ENCODE measurements at places on chromosomes 16 and 17. TPM values are rescaled to one million over a fixed set of nuclear protein-coding genes. Genes with fewer than 3 reads are reported as not detected.
A peak's percentile ranks its signal among the peaks of the same experiment; 100 is the strongest.

- H3K36me3 ChIP-seq, result no peaks in the 10 kb centered on the region
- no peak overlapping the region for H3K27ac ChIP-seq
- no peak for DNase-seq
These were observed 17.3 kb upstream of the WFDC1 start for GRCh38 chr16:84277244-84277823.

DNA sequence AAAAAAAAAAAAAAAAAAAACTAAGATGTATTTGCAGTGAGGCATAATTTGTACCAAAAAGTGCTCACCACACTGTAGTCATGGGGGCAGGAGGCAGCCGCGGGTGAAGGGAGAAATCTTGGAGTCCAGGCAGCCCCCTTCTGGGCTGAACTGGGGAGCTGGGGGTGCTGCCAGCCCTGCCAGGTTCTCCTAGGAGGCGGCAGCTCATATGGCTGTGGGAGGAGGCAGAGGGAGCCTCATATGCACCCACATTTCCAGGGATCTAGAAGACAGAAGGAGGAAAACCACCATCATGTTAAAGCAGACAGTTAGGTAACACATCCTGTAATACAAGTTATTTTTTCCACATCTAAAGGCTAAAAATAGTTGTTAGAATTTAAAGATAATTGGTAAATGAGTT lies 16.3 kb downstream of the MAPT start:
- no peak overlapping the region for H3K4me3 ChIP-seq
- H3K36me3 ChIP-seq, result peaks cover 15% of the 10 kb centered on the region
- no peak overlapping the region for H3K27ac ChIP-seq
- H3K4me1 ChIP-seq, result peaks cover 30% of the 10 kb centered on the region
- DNase-seq, result no peak
- no peaks in the 10 kb centered on the region for H3K27me3 ChIP-seq

GRCh38 chr17:49566668-49567071 lies 9.0 kb upstream of the NXPH3 start:
- peaks cover 22% of the 10 kb centered on the region for H3K4me1 ChIP-seq
- no peaks in the 10 kb centered on the region for H3K36me3 ChIP-seq
- no peak overlapping the region for H3K4me3 ChIP-seq
- DNase-seq, result no peak

DNA sequence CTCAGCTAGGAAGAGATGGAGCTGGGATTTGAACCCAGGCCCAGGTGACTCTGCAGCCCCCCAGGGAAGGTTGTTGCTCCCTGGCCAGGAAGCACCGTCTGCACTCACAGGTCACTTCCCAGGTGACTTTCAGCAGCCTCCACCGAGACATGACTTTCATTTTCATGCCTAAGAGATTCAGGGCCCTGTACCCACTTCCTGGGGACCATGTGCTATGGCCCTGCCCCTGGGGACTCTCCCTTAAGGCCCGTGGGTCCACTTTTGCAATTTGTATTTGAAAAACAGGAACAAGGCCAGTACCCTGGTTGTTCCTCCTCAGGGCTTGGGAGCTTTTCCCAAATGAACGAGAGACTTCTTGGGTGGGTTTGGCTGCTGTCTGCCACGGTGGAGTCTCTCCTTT lies 191.0 kb downstream of the IRF8 start:
- DNase-seq, result no peak
- no peaks in the 10 kb centered on the region for H3K27me3 ChIP-seq
- H3K36me3 ChIP-seq, result no peaks in the 10 kb centered on the region
- no peak overlapping the region for H3K27ac ChIP-seq

TBC1D3B gene
- total RNA-seq, result 4.0 TPM

- H3K4me1 ChIP-seq, result peaks cover 30% of the 10 kb centered on the region
- peaks cover 9% of the 10 kb centered on the region for H3K36me3 ChIP-seq
- peak overlapping the region; percentile 96 for H3K27ac ChIP-seq
- DNase-seq, result no peak
- no peak overlapping the region for H3K4me3 ChIP-seq
These were observed 20.6 kb downstream of the NPTX1 start for GRCh38 chr17:80455784-80456183.

GRCh38 chr16:430904-431303 lies 5.5 kb downstream of the RAB11FIP3 start:
- H3K27me3 ChIP-seq, result no peaks in the 10 kb centered on the region
- DNase-seq, result no peak
- no peak overlapping the region for H3K27ac ChIP-seq
- H3K36me3 ChIP-seq, result peaks cover 30% of the 10 kb centered on the region
- H3K4me1 ChIP-seq, result peaks cover 26% of the 10 kb centered on the region
- H3K4me3 ChIP-seq, result no peak overlapping the region

GRCh38 chr17:13428611-13429042 lies 173.1 kb downstream of the HS3ST3A1 start:
- no peaks in the 10 kb centered on the region for H3K27me3 ChIP-seq
- no peak overlapping the region for H3K4me3 ChIP-seq
- no peaks in the 10 kb centered on the region for H3K4me1 ChIP-seq
- DNase-seq, result no peak

DNA sequence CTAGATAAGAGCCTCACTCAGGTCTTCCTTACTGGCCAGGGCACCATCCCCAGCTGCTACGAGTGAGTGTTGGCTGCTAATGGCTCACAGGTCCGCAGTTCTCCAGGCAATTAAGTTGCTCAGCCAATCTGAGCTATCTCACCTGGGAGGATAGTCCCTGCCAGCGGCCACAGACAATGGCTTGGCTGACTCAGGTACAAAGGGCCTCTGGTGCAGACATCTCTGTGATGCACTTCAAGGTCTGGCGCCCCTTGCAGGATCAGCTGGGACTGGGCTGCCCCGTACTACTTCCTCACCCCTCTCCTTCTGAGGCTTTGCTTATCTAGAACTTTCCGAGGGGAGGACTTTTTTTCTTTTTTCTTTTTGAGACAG lies 49.2 kb upstream of the EMP2 start:
- H3K4me1 ChIP-seq, result no peaks in the 10 kb centered on the region
- H3K36me3 ChIP-seq, result no peaks in the 10 kb centered on the region
- no peak for DNase-seq

ADAD2 gene
- total RNA-seq, result 0.20 TPM

GRCh38 chr16:66488505-66488904 lies 61.4 kb downstream of the BEAN1 start:
- no peak overlapping the region for H3K4me3 ChIP-seq
- peaks cover 18% of the 10 kb centered on the region for H3K36me3 ChIP-seq
- no peak overlapping the region for H3K27ac ChIP-seq
- H3K4me1 ChIP-seq, result peaks cover 27% of the 10 kb centered on the region
- H3K27me3 ChIP-seq, result no peaks in the 10 kb centered on the region

FBXW10B gene
- total RNA-seq, result 0.50 TPM

GRCh38 chr17:2775206-2775605 lies 21.0 kb upstream of the RAP1GAP2 start:
- DNase-seq, result no peak
- H3K4me1 ChIP-seq, result peaks cover 21% of the 10 kb centered on the region
- peaks cover 17% of the 10 kb centered on the region for H3K27me3 ChIP-seq
- no peaks in the 10 kb centered on the region for H3K36me3 ChIP-seq
- H3K27ac ChIP-seq, result no peak overlapping the region

GRCh38 chr17:7414837-7415236 lies 5.3 kb upstream of the SPEM1 start:
- DNase-seq, result no peak
- peaks cover 26% of the 10 kb centered on the region for H3K4me1 ChIP-seq
- H3K36me3 ChIP-seq, result peaks cover 88% of the 10 kb centered on the region

DNA sequence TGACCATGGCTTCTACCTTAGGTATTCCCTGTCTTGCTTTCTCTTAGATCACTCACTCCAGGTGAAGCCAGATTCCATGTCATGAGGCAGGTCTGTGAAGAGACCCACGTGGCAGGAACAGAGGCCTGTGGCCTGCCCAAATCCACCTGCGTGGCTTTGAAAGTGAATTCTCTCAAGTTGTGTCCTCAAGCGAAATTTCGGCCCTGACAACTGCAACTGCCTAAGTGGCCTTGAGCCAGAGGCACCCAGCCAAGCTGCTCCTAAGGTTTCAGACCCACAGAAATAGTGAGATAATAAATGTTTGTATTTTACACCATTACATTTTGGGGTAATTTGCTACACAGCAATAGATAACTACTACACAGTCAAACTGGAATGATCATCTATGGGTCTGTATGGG lies 497.9 kb downstream of the XYLT1 start:
- no peaks in the 10 kb centered on the region for H3K36me3 ChIP-seq
- no peak overlapping the region for H3K4me3 ChIP-seq
- no peak for DNase-seq
- no peak overlapping the region for H3K27ac ChIP-seq

- no peaks in the 10 kb centered on the region for H3K36me3 ChIP-seq
- H3K4me1 ChIP-seq, result peaks cover 14% of the 10 kb centered on the region
- H3K4me3 ChIP-seq, result no peak overlapping the region
- DNase-seq, result no peak
- no peaks in the 10 kb centered on the region for H3K27me3 ChIP-seq
These were observed 17.4 kb downstream of the ARHGAP27 start for GRCh38 chr17:45414990-45415881.

HOXB1 gene
- total RNA-seq, result 0.20 TPM

ANKRD40 gene
- 39.3 TPM for total RNA-seq

DNA sequence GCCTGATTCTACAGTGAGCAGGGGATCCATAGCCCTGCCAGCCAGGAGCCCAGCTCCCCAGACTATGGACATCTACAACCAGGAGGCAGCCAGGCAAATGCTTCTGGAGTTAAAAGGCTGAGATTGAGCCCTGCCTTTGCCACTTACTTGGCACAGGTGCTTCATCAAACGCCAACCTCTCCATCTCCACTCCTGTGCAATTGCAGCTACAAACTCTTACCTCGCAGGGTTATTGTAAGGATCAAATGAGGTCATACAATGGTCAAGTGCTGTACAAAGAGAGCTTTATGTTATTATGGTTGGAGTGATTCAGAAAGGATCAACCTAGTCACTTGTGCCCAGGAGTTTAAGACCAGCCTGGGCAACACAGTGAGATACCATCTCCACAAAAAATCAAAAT lies 9.8 kb upstream of the MYO18A start:
- no peak overlapping the region for H3K27ac ChIP-seq
- no peak for DNase-seq
- no peak overlapping the region for H3K4me3 ChIP-seq
